PC-3 (cell line): ENCODE measurements at places on chromosomes 4 and X.

- peak; percentile 76 for DNase-seq
Observed at GRCh38 chr4:180363815-180364214, 1879.4 kb upstream of the TENM3 start.

- no peak for DNase-seq
Observed at GRCh38 chr4:107034996-107035818, 906 bp downstream of the DKK2 start.

- DNase-seq, result no peak
Observed at GRCh38 chrX:12921886-12922598, 15.6 kb downstream of the TLR8 start.

GRCh38 chr4:177519481-177520260 is 77.4 kb upstream of the AGA start:
- no peak for DNase-seq

DNA sequence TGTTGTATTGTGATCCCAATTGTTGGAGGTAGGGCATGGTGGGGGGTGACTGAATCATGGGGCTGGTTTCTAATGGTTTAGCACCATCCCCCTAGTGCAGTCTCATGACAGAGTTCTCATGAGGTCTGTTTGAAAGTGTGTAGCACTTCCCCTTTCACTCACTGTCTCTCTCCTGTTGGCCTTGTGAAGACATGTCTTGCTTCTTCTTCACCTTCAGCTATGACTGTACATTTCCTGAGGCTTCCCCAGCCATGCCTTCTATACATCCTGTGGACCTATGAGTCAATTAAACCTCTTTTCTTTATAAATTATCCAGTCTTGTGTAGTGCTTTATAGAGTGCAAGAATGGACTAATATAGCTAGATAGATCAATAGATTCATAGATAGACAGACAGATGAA is 230.0 kb downstream of the MAGEE1 start:
- no peak for DNase-seq

- no peak for DNase-seq
Observed at GRCh38 chr4:144574000-144574399, 72.0 kb upstream of the HHIP start.

GRCh38 chrX:70755850-70756249 is 152.7 kb downstream of the TEX11 start:
- no peak for DNase-seq

- no peak for DNase-seq
Observed at GRCh38 chr4:39363773-39364393, 2.3 kb downstream of the RFC1 start.

DNA sequence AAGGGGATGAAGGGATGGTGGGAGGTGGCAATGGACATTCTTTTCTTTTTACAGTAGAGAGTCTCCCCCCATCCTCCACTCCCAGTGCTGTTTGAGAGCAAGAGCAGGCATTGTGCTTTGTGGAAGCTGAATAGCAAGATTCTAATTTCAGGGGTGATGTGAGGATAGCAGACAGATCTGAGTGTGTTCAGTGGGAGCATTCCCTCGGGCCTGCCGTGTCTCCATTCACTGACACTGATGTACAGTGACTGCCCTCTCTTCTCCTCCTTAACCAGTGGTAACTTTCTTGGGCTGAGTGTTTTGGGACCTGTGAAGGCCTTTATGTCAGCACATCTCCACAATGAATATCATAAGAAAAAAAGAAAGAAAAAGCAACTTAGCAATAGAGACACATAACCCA is 396.6 kb upstream of the RPS6KA3 start:
- DNase-seq, result no peak

DNA sequence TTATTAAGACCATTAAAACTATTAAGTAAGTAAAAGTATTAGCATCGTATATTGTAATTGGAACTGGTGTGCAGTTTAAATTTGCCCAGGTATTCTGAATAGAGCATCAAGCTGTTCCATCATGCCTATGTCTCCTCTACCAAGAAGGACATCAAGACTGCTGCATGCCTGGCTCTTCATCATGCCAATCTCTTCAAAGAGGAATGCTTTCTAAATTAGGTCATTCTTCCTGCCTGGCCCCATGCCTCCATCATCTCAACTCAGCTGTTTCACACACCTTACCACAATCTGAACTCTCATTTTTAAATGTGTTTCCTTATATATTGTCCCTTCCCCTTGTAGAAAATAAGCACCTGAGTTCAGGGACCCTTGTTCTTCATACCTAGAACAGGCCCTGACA is 270.5 kb upstream of the PPARGC1A start:
- DNase-seq, result no peak

DNA sequence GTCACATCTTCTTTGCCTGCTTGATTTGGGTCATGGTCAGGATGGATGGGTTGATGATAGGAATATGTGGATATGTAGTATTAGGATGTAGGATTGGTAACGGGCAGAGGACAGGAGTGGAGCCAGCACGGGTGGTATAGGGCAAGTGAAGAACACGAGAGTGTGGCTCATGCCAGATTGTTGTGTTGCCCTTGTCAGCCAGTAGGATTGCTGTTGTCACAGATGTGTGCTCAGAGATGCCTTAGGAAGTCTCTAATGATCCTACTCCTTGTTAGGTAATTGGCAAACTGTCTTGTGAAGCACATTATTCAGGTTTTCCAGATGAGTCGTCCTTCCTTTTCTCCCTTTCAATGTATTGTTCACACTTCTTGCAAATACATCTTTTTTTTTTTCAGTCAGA is 5.5 kb downstream of the ATP10D start:
- DNase-seq, result peak; percentile 23

DNA sequence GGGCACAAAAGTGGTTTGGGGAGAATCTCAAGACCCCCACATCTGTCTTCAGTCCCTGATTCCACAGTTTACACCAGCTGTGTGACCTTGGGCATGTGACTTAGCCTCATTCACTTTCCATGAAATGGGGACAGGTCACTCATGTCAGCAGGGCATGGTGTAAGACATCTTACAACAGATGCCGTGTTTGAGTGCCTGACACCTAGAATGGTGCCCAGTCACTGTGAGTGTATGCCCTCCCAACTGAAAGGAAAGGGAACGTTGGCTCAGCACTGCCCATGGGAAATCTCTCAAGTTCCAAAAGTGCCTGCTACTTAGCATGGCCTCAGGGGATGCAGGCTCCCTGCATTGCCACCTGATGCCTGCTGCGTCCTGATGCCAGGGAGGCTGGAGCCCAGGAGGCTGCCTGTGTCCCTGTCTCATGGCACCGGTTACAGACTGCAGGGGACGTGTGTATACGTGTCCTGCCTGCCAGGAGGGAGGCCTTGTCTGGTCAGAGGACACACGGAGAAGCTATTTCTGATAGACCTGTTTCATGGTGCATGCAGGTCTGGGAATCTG is 32.2 kb downstream of the RNF4 start:
- no peak for DNase-seq

DNA sequence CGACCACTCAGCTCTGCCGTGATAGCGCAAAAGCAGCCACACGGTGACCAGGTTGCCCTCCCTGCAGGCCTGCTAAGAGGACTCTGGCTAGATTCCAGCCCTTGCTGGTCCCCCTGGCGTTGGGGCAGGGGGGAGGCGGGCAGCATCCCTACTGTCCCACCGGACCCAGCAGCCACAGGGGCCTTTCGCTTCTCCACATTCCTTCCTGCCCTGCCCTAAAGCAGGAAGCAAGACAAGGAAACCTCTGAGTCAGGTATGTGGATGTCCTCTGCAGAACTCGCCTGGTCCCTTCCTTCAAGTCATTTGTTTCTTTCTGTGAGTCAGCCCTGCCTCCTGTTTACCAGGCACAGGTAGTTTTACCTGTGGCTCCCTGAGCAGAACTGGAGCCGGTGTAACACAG is 60.2 kb upstream of the CLDN34 start:
- peak; percentile 90 for DNase-seq

GRCh38 chrX:140190441-140191108 is 225.3 kb upstream of the CXorf66 start:
- no peak for DNase-seq

GRCh38 chr4:1490011-1490653 is 83.9 kb upstream of the NKX1-1 start:
- no peak for DNase-seq

DNA sequence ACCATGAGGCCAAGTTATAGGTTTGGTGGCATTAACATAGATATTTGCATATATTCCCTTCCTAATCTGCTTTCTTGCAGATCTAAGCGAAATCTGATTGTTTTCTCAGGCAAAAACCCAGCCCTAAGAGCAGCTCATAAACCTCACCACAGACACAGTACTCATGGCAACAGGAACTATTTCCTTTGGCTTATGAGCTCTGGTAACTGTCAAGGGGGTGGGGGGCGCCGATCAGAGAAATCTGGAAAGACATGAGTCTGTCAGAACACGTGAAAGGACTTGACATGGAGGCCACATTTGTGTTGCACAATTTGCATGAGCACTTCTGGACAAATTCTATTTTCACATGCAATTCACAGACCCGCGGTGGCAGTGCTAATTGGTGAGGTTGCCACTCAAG is 83.7 kb downstream of the MGST2 start:
- no peak for DNase-seq

DNA sequence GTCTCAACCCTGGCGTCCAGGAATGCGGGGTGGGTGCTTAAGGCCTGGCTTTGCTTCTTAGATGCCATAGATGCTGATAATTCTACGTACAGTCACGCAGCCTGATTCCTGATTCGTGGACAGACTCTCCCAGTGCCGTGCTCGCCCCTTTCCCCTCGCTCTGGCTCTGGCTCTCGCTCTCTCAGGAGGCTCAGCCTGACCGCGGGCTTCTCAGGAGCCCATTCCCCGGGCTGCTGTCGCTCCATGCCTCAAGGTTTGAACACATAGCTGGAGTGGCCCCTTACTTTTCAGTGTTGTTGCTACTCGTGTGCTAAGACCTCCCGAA is 59.2 kb upstream of the ZC4H2 start:
- DNase-seq, result peak; percentile 36

DNA sequence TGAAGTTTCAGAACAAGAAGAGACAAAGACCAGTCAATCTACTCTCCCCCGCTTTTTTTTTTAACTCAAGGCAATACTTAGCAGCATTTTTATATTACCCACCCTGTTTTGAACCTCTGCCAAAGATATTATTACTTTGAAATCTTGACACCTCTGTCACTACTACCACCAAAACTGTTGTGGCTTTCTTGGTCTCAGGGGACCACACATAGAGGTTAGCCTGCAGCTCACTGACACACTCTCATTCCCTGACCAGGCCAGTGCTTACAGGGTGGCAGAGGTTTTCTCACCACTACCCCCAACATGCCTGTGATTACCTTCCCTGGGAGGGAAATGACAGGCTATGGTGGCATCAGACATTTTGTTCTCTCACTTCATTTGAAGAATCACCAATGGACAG is 137.4 kb upstream of the STIM2 start:
- DNase-seq, result no peak

GRCh38 chr4:26081795-26082498 is 167.9 kb downstream of the SMIM20 start:
- DNase-seq, result peak; percentile 71

DNA sequence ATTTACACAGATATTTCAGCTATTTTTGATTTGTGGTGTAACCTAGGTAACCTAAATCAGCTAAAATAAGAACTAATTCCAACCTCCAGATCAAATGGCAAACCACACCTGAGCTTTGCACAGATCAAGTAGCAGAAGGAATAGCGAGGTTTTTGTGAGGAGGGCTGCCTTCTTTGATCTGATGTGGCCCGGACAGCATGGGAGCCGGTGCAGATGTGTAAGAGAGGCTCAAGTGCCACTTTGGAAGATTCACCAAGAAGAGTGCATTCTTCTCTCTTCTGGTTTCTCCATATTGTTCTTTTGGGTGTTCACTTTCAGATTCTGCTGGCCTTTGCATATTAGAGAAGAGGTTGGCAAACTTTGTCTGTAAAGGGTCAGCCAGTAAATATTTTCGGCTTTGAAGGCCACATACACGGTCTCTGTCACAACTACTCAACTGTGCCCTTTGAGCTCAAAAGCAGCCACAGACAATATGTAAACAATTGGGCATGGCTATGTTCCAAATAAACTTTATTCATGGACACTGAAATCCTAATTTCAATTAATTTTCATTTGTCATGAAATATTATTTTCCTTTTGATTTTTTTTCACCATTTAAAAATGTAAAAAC is 78.9 kb upstream of the FAM9C start:
- peak; percentile 20 for DNase-seq

DNA sequence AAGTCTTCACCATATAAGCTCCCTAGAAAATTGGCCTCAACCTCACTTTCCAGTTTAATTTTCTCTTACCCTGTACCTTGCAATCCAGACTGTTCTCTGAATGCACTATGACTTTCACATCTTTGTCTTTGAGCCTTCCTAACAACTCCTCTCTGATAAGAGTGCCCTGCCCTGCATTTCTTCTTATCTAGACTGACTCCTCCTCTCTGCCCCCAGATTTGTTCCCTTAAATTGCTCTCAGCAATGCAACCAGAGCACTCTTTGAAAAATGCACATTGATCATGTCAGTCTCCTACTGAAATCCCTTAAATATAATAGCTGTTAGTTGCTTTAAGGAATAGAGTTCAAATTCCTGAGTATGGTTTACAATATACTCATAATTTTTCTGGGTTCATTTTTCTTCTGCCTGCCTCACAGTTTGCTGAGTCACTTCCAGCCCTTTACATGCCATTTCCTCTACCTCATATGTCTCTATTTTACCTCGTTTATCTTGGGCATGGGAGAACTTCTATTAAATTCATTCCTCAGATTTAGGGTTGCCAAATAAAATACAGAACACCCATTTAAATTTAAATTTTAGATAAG is 582.7 kb upstream of the AADAT start:
- peak; percentile 45 for DNase-seq

- no peak for DNase-seq
Observed at GRCh38 chr4:23835774-23836478, 53.9 kb downstream of the PPARGC1A start.

DNA sequence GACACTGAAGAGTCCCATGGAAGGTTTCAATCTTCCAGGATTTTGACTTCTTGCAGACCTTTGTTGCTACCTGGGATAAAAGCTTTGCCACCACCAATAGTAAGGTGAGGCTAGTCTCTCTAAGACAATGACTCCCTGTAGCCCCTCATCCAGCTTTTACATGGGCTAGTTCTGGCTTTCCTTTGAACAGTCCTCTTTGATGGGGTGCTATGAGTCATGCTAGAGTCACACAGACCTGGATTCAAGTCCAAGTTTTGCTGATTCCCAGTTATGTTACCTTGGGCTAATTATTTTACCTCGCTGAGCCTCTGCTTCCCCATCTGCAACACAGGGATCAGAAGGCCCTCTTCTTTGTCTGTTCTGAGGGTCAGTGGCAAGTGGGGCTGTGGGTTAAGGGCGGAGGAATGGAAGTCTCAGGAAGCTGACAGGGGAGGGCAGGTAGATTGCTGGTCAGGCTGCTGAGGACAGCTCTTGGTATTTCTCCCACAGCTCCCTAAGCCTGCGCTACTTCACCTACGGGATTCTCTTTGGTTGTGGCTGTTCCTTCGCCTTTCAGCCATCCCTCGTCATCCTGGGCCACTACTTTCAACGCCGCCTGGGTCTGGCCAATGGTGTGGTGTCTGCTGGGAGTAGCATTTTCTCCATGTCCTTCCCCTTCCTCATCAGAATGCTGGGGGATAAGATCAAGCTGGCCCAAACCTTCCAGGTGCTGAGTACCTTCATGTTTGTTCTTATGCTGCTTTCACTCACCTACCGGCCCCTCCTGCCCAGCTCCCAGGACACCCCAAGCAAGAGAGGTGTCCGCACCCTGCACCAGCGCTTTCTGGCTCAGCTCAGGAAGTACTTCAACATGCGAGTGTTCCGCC is 90.3 kb downstream of the RLIM start:
- DNase-seq, result no peak
